ENCODE measurements at places on chromosomes 1 and 21.

DNA sequence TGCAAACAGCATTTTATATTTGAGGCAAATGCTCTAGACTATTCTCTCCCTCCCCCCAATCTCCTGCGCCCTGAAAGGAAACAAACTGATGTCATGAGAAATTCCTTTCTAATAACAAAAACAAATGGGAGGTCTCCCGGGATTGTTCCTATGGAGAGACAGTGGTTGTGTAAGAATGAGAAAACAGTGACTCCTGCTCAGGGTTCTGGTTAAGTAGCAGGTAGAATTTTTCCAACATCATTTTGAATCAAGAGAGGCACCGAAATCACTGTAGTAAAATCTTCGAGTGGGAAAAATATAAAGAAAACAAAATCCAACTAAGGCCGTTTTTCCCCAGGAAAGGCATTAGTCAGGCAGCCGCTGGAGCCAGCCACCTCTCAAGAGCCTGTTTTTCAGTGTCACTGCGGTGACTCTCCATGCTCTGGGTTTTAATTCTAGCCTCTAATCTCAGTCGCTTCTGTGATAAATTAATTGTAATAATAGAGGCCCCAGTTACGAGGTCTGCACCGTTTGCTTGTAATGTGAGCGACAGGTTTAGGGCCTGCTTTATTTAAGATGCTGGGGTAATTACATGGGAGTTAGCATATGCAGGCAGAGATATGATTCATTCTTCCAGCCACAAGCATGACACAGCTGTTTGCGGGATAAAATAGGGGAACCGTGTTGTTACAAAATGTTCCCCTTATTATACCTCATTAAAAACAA, 80.3 kb downstream of the RNF220 start:
- no peak for DNase-seq

DNA sequence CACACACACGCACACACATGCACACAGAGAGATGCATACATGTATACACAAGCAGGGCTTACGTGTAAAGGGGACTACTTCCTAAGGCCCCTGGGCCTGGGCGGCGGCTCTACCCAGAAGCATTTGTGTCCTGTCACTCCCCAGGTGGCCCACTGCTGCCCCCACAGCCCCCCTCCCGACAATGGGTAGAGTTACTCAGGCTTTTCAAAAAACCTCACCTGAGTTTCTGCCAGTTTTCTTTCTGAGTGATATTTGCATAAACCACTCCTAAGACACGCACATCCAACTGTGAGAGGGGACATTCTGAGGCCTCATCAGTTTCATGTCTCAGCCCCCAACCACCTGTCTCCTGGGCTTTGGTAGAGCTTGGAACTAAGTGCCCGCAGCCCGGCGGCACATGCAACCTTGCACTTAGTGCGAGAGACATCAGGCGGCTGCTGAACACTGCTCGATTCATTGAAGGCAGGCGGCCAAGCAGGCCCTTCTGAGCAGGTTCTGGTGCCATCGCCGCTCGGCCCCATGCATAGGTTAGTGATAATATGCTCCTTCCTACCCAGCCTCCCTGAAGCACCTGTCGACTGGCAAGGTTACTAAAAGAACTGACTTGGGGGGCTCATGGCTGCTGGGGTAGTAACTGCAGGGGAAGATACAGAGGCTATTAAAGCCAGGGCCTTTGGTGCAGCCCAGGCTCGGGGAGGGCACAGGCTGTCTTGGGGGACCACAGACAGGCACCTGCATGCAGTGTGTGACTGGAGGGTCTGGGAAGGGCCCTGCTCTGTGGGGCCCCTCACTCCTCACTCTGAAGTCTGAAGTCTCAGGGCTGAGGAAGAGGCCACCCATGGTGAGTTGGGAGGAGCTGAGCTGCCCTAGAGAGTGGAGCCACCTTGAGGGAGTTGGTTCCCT, 364.2 kb upstream of the VAMP3 start:
- DNase-seq, result no peak

DNA sequence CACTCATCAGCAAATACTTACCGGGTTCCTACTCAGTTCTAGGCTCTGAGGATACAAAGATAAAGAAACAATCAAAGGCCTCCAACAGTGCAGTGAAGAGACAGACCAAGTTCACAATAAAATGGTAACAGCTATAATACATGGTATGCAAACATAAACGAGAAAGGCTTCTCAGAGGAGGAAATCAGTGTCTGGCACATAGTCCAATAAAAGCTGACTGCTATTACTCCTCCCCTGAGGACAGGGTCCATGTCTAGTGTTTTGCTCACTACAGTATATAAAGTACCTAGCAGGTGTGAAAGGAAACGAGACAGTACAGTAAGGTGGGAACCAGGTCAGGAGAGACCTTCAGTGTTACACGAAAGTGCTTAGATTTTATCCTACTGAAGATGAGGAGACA, 4.3 kb downstream of the RBM34 start:
- no peak for DNase-seq

DNA sequence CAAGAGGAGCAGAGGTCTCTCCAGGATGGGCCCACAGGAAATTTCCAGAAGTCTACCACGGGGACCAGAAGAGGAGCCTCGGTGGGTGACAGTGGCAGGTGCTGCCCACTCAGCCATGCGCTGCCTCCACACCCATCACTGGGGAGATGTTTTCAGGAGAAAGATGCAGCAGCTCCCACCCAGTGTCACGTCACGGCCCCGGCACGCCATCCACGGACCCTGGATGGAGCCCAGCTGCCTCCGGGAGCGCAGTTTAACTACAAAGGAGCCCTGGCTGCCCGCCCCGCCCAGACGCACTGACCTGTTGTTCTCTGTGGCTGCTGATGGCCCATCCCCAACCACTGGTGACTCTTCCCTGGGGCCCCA, 6.8 kb downstream of the TSPEAR start:
- DNase-seq, result no peak

DNA sequence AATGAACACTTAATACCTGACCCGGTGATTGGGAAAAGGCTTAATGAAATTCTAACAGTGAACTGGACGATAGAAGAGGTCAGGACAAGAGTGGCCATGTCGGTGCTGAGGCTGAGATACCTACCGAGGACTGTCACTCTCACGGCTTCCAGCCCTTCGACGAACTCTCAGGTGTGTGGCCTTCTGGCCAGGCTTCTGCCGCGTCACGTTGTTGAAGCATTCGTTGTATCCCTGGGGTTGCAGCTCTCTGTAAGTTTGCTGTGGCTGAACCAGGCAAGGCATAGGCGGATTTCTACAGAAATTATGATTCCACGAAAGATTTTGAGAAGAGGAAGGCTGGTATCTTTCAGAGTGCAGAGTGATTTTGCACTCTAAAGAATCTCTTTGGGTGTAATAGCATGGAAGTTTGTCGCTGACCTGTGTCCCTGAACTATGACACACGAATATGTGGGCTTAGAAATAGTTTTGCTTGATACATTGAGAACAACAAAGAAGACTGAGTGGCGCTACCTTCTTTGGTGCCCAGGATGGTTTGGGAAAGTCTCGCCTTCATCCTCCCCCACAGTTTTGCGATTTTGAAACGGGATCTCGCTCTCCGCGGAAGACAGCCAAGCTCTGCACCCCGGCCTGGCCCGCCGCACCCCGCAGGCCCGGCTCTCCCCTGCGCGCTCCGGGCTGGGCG, 403 bp upstream of the EPHX4 start:
- no peak for DNase-seq

GRCh38 chr1:214199585-214199984, 81.4 kb upstream of the SMYD2 start:
- DNase-seq, result no peak
